Stimulated activated CD4-positive, alpha-beta T cell treated with anti-CD3 and anti-CD28 coated beads, Interleukin-4, amount 100 ng/mL, for 48 hours (primary cell): ENCODE measurements at places on chromosomes 16 and 17.

- no peak for DNase-seq
These were observed 65.9 kb downstream of the PGS1 start for GRCh38 chr17:78444392-78444791.

DNA sequence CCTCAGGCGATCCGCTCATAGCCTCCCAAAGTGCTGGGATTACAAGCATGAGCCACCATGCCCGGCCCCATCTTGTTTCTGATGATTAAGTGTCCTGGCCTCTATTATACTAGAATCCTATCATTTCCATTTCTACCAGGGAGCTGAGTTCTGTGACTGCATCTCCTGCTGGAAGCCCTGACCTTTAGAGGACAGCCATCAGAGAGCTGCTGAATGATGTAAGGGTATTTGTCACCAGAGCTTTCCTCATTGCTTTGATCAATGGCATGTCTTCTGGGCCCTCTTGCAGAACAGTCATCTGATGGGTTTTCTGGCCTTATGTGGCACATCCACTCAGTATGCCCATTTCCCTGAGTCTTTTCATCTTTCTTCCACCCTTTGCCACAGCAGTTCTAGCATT is 39.9 kb downstream of the PSMD12 start:
- DNase-seq: no peak

DNA sequence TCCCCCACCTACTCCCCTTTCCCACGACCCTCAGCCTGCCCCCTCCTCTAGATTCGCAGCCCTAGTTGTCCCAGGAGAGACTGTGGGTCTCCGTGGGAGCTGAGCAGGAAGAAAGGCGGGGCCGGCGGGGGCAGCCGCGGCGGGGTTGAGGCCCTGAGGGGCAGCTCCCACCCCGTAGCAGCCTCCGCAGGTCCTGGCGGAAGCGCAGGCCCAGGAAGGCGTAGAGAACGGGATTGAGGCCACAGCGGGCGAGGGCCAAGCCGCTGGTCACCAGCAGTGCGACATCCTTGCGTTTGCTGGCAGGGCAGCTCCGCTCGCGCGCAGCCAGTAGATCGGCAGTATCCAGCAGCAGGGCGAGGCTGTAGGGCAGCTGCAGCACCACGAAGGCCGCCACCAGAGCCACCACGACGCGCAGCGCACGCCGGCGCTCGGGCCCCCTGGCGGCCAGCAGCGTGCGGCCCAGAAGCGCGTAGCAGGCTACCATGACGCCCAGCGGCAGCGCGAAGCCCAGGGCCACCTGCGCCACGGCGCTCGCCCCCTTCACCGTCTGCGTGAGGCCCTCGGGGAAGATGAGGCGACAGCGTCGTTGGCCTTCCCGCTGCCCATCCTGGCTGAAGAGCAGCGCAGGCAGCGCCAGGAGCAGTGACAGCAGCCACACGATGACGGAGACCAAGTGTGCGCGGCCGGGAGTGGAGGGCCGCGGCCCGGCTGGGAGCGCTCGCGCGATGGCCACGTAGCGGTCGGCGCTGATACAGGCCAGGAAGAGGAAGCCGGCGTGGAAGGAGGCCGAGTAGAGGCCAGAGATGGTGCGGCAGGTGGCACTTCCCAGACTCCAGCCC is 1.9 kb downstream of the CCR10 start:
- DNase-seq: peak; percentile 66

DNA sequence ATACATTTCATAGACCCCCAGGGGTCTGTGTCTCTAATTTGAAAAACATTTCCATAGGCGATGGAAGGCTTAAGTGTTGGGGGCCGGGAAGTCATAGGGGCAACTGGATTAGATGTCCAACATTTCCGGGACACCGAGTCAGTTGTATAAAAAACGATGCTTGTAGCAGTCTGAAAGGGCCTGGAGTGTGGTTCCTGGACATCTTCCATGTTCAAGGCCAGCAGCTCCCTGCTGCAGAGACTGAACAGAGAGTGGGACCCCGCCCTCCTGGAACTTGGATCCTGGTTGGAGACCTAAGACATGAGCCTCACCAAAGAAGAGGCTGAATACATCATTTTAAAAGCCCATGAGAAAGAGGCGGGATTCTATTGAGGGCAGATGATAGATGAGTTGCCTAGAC is 82.0 kb upstream of the ZNF423 start:
- no peak for DNase-seq

DNA sequence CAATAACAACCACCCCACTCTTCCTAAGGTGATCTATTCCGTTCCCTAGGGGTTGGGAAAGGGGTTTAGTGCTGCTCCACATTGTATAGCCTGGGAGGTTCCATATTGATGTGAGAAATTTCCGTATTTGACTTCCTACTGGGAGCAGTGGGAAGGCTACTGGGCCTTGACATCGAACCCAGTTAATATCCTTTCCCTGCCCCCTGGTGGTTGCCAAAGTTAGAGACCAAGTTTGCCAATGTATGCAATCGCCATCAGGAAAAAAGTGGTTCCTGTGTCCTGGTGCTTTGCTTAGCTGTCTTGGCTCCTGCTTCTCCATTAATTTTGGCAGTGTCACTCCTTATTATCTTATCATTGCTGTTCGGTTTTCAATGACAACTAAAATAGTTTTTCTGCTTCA is 914.9 kb downstream of the KCNJ2 start:
- no peak for DNase-seq

GRCh38 chr16:51538707-51539498 is 387.8 kb upstream of the SALL1 start:
- no peak for DNase-seq

- no peak for DNase-seq
These were observed 1.9 kb downstream of the MED11 start for GRCh38 chr17:4733073-4733531.

- no peak for DNase-seq
These were observed 7.7 kb upstream of the ARL5C start for GRCh38 chr17:39173526-39174274.

DNA sequence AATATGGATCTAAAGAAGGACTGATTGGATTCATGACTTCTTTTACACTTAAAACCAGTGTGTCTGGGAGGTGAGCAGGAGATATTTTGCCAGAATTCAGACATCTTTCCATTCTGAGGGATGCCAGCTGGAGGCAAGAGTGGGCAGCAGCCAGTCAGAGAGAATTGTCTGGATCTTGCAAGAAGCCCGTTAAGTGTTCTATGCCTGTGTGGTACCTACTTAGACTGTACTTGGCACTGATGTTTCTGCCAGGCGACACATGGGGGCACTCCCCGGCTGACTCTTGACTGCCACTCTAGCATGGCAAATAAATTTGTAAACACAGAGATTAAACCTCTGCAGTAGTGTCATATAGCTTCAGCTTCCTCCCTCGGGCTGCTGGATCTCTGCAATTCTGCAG is 247.7 kb downstream of the UTP18 start:
- DNase-seq: no peak

DNA sequence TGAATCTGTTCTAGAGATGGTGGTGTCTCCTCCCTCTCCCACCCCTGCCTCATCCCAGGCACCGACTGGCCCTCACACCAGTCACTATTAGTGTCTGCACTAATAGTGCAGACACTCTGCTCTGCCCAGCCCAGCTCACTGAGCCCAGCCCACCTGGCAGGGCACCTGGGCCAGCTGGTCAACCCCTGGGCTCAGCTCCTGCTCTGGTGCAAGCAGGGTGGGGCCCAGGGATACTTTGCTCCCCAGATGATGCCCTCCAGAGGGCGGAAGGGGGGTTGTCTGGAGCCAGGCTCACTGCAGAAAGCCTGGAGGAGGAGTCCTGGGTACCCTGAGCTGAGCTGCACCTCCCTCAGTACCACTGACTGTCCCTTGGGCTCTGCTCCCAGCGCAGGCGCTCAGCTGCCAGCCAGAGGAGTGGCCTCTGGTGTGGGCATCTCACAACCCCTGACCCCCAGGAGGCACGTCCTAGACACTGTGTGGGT is 14.5 kb downstream of the RAB11FIP4 start:
- DNase-seq: no peak

GRCh38 chr17:5361426-5361825 is 58.0 kb downstream of the NUP88 start:
- DNase-seq: no peak

GRCh38 chr17:65741710-65742109 is 180.3 kb upstream of the AXIN2 start:
- no peak for DNase-seq

- DNase-seq: no peak
These were observed 142.8 kb downstream of the GRIN2A start for GRCh38 chr16:10039220-10040096.

DNA sequence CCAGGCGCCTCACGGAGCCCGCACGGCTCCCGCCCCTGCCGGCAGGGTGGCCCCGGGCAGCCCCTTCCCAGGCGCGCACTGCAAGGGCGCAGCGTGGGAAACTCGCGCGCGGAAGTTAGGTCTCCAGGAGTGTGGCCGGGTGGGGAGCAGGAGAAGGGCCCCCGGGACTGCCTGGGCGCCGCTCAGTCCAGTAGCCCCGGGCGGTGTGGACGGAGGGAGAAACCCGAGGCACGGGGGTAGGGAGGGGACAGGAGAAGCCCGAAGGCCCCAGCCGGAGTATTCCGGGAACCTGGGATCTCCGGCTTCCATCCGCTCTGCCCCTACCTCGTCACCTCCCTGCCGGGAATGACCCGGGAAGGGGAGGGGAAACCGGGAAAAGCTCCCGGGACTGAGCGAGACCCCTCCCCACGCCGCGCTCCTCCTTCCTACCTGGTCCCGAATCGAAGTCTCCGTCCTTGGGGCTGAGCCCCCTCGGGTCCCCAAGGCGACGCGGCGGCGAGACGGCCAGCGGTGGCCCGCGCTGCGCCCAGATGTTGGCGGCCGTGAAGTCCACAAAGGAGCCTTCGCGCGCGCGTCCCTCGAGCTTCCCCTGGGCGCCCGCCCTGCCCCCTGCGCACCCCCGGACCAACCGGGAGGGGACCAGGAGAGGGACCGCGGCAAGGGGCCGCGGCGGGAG is 418 bp downstream of the SOCS3 start:
- no peak for DNase-seq

- no peak for DNase-seq
These were observed 46.0 kb downstream of the LMF1 start for GRCh38 chr16:924806-925205.

GRCh38 chr17:82298538-82299421 is 18.6 kb downstream of the CD7 start:
- no peak for DNase-seq

GRCh38 chr17:9953492-9953891 is 48.4 kb upstream of the RCVRN start:
- DNase-seq: no peak

- DNase-seq: no peak
These were observed 1.8 kb downstream of the HOXB7 start for GRCh38 chr17:48609033-48609432.

DNA sequence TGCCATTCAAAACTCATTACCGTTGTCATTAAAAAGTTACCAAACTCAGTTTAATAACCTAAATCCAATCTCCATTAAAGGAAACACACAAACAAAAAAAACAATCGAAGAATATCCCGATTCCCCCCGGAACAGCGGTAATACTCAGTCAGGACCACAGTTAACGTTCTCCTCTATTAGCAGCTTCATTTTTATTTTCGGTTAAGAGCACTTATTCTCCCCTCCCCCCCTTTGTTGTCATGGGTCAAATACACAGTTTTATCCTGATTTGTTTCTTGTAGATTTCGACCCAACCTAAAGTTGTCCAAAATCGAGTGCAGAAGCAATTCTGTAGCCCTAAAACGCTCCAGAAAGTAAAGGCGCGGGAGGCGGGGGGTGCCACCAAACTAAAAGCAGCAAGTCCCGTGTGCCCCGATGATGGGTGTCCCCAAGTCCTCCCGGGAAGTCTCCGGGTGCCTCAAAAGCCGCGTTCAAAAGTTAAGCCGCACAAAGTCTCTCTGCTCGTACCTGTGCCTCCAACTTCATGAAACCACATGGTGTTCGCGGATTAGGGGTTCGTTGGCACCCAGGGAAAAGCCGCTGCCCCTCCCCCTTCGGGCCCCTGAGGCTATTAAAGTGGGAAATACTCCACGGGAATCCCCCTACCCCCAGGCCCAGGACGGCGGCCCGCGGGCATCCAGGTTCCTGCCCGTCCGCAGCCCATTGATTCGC is 996 bp downstream of the SUMO2 start:
- DNase-seq: peak; percentile 26

- no peak for DNase-seq
These were observed 120.6 kb downstream of the SHISA9 start for GRCh38 chr16:13021996-13022395.

- no peak for DNase-seq
These were observed 27.1 kb upstream of the PITPNM3 start for GRCh38 chr17:6583411-6583810.

DNA sequence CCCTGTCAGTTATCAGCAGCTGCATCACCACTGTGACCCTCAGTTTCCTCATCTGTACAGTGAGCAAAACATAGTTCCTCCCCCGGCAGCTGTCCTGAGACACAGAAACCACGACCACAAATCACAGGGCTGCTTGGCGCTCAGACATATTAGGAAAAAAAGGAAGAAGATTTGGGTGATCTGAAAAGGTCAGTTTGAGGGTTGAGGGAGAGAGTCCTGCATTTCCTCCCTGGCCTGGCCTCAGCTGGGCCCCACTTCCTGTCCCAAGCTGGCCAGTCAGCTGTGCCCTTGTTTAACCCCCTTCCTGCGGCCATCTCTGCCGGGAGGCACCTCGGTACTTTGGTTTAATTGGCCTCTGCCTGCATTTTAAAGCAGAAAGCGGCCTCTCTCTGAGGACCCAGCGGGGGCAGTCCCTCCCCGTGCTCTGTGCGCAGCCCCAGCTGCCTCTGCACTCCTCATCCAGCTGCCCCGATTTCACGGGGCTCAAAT is 24.0 kb upstream of the CIBAR2 start:
- no peak for DNase-seq

DNA sequence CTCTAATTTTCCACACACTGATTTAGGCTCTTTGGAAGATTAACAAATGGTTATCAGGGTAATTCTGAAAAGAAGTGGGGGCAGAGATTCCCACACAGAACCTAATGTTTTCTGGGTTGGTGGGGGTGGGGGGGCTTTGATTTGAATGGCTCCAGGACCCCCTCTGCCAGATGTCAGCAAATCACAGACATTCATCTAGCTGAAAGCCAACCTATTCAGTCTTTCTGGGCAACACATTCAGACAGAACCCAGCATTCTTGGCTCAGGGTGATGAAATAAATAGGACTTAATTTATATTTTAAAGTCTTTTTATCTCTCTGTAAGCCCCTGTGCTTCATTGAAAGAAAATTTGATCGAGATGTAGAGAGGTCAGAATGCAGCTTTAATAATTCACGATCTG is 533.2 kb downstream of the XYLT1 start:
- DNase-seq: no peak

- no peak for DNase-seq
These were observed 52.1 kb upstream of the DOC2B start for GRCh38 chr17:233473-233941.

DNA sequence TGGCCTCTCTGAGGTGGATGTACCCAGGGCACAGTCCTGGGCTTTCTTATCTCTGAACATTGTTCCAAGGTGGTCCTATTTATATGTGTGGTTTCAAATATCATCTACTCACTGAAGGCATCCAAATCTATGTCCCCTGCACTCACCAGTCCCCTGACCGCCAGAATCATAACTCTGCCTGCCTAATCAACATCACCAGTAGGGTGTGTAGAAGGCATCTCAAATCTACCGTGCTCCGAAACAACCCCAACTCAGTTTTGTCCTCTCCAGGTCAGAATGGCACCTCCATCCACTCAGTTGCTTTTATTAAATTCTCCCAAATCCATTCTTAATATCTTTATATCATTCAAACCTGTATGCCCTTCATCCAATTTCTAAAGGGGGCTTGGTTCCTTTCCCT is 536.3 kb downstream of the GRIN2A start:
- DNase-seq: no peak
